ENCODE measurements at places on chromosomes 4 and X.

DNA sequence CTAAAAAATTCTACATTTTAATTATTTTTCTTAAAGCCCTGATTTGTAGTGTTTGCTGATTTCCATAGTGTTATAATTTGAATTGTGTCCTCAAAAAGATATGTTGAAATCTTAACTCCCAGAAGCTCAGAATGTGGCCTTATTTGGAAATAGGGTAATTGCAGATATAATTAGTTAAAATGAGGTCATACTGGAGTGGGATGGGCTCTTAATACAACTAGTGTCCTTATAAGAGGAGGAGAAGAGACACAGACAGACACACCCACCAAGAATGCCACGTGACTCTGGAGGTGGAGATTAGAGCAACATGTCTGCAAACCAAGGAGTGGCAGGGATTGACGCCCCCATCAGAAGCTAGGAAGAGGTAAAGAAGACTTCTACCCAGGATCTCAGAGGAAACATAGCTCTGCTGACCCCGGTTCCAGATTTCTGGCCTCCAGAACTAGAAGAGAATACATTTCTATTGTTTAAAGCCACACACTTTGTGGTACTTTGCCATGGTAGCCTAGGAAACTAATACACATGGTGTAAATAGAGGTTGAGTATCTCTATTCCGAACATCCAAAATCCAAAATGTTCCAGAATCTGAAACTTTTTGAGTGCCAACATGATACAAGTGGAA lies 70.5 kb upstream of the IRF2 start:
- DNase-seq: no peak

DNA sequence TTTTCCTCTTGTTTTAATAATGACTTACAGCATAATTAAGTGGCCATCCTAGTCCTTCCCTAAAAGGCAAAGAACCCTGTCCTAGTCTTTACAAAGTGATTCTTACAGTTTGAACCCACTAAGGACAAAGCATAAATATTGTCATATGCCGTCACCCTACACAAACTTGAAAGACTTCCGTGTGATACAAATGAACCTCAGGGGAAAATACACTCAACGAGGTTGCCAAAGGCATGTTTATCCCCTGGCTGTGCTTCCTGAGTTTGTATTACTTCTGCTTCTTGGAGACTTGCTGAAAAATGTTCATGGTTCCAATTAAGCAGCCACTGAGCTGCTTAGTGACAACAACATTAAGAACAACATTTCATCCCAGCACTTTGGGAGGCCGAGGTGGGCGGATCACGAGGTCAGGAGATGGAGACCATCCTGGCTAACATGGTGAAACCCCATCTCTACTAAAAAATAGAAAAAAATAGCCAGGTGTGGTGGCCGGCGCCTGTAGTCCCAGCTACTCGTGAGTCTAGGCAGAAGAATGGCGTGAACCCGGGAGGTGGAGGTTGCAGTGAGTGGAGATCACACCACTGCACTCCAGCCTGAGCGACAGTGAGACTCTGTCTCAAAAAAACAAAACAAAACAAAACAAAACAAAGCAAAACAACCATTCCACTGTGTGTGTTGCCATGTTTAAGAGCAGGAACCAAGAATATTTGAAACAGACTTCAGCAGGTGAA lies 16.2 kb downstream of the RASSF6 start:
- no peak for DNase-seq

DNA sequence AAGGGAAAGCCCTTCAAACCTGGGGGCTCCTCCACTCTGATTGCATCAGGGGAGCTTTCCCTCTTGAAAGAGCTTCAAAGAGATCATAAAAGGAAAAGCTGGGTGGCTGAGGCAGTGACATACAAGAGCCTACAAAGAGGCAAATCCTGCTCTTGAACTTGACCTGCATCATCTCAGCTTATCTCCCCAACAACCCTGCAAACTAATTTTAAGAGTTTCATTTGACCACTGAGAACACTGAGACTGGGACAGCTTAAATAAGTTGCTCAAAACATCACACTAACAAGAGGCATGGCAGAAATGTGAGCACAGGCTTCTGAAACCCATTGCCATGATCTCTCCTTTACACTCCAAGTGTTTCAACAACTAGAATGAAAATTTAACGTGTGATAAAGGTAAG lies 101.6 kb upstream of the PPARGC1A start:
- no peak for DNase-seq

- DNase-seq: no peak
These were observed 77.4 kb downstream of the PLAC1 start for GRCh38 chrX:134580907-134581306.

DNA sequence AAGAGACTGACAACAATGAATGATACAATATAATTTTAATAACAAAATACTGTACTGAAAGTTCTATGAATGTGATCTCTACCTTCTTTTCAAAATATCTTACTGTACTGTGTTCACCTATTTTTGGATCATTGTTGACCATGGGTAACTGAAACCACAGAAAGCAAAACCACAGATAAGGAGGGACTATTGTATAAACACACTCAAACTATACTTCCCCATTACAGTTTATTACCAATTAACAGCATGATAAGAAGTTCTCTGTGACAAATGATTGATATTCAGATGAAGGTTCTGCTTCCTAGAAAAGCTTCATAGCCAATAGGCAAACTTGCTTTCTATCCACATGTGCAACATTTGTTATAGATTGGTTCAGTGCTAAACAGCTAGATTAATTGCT lies 50.1 kb downstream of the GABRG1 start:
- no peak for DNase-seq

DNA sequence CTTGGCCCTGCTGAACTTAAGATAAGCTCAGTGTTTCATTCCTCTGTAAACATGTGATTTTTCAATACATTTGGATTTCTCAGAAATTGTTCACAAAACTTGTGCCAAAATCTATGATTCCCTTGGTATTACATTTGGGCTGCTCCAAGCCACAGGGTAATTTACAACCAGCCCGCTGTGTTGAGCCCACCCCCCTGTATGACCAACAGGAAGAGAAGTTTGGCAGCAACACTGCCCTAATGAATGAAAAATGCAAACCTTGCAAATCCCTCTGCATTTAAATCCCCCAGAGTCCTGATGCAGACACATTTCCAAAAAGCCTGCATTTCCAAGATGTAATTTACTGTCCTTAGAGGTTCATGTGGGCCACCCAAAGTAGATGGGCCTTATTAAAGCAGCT lies 34.1 kb upstream of the GAB1 start:
- DNase-seq: no peak

DNA sequence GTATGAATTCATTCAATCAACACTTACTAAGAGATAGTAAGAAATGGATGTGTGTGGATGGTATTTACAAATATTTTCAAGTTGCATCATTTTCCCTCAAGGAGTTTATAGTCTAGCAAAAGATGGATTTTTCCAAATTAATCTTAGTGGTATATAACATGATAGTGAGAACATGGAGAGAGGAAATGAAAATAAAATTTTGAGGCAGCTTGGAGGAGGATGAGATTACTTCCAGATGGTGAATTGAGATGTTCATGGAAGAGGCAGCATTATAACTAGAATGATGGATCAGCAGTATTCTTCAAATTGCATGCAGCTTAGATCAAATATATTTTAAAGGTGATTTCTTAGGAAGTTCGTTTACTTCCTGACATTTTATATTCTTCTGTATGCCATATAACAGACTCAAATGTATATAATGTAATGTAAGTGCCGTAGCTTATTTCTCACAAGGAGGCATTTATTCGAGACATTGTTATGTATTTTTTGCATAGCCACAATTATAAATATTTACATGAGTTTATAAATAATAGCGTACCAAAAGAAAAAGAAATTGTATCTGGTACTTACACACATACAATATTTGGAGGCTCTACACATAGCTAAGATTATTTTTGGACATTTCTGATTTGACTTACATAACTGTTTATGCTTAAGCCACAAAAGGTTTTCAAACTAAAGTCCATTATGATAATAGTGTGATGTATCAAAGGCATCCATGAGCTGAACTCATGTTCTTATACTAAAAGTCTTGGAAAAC lies 439.4 kb downstream of the SPRY1 start:
- no peak for DNase-seq

GRCh38 chrX:1612641-1613286 lies 2.1 kb upstream of the ASMT start:
- DNase-seq: no peak

DNA sequence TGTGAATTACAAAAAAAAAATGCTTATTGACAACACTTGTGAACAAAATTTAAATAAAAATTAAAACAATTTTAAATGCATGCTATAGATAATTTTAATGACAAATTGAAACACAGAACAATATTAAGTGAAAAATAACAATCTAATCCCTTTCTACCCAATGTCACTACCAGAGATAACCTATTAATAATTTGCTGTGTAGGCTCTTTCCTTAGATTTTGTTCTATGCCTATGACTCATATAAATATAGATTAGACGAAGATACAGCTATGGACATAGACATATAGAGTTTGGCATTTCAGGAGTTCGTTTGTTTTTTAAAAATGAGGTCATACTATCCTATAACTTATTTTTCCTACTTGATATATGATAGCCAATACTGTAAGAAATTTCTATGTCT lies 18.1 kb downstream of the PLAC8 start:
- no peak for DNase-seq

GRCh38 chr4:878796-879728 lies 53.1 kb downstream of the GAK start:
- no peak for DNase-seq

DNA sequence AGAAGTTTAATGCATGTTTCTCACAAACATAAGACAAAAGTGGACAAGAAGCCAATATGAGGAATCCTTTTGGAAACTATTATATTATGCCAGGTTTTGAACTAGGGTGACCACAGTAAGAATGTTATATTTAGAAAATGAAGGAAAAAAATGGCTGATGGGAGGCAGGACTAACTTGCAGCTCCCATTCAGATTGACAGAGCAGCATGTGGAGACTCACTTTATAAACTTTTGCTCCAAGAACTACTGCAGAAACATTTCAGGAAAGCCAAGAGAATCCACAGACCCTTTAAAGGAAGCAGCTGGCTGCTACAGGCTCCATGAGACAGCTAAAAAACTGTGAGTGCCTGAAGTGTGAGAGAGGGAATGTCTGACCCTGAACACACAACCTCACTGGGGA lies 738.6 kb upstream of the GRIA3 start:
- DNase-seq: no peak

DNA sequence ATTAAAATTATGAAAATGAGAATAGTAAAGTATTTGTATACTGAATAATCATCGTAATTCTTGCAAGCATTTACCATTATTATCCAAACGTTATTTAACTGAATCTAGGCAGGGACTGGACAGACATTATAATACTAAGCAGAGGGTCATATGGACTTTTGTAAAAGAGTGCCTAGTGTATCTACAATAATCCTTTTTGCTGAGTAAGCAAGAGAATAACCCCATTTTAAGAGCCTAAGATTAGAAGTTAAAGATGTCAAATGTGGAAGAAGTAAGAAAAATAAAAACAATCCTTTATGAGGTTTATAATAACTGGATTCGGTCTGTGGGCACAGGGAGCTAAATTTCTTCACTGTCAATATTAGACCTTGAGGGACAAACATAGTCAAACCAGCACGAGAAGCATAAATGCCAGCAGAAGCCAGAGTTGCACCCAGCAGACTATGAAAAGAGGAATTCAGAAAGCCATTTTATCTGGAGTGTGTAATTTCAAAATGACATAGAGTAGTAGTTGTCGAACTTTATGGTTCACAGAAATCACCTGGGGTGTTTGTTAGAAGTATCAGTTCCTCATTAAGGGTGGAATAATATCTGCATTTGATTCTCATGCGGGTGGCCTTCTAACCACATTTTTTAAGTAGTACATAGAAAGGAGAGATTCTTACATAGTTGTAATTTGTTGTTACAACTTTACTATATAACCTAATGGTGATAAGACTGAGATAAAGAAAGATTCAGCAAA lies 39.7 kb upstream of the DCLK2 start:
- no peak for DNase-seq

- DNase-seq: no peak
These were observed 185.2 kb downstream of the MAML3 start for GRCh38 chr4:139968831-139969230.

- no peak for DNase-seq
These were observed 3.7 kb upstream of the UBA1 start for GRCh38 chrX:47189906-47190305.

DNA sequence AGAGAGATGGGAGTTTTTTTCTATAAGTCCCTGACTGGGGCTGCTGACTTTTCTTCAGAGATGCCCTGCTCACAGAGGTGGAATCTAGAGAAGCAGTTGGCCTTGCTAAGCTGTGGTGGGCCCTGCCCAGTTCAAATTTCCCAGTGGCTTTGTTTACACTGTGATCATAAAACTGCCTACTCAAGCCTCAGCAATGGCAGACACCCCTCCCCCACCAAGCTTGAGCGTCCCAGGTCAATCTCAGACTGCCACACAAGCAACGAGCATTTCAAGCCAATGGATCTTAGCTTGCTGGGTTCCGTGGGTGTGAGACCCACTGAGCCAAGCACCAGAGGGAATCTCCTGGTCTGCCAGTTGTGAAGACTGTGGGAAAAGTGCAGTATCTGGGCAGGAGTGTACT lies 199.8 kb upstream of the WDFY3 start:
- no peak for DNase-seq

DNA sequence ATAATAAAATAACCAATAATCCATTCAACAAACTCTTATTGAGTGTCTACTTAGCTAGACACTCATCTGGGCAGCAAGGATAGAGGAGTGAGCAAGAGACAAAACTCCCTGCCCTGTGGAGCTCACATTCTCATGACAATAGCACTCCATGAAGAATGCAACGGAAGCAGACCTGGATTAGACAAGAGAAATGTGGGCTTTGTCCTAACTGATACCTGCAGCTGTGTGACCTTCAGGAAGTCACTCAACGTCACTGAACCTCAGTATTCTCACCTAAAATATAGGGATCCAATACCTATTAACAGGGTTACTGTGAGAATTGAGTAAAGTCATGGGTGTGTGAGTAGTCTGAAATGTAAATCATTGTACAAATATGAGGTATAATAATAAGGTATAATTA lies 61.2 kb downstream of the NDNF start:
- no peak for DNase-seq

DNA sequence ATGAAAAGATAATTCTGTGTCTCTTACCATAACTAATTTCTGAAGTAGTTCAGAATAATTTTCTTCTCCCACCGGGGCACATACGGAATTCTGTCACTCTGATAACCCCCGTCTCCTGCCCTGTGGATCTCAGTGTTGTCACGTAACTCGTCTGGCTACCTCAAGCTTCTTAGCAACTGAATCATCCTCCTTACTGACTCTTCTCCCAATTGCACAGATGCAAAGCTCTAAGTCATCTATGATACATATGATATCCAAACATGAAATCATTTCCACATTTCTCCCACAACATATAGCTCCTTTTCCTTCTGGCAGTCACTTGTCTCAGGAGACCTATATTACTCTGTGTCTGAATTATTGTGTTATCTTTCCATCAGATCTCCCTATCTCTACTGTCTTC lies 1043.1 kb upstream of the TENM3 start:
- no peak for DNase-seq

- DNase-seq: no peak
These were observed 198.3 kb downstream of the PCDH10 start for GRCh38 chr4:133347409-133347808.
